ENCODE measurements at places on chromosomes 4 and X.

- DNase-seq = peak; percentile 13
Observed at GRCh38 chr4:122652379-122652778, 31.5 kb upstream of the IL21 start.

DNA sequence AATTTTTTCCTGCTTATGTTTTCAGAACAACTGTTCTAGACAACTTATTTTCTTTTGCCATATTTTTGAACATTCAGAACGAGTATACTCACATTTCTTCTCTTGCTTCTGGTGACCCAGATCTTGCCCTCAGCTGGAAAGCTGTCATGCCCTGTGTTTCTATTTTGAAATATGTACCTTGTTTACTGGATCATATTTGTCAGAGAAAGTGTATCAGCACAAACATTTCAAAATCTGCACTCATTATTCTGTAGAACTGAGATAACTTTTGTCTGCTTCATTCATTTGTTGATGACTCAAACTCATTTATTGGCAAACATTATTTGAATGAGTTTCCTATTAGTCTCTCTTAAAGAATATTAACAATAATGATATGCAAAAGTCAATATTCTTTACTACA, 46.2 kb upstream of the FAM9A start:
- DNase-seq = no peak

- no peak for DNase-seq
Observed at GRCh38 chr4:183182873-183183725, 84.0 kb downstream of the WWC2 start.

DNA sequence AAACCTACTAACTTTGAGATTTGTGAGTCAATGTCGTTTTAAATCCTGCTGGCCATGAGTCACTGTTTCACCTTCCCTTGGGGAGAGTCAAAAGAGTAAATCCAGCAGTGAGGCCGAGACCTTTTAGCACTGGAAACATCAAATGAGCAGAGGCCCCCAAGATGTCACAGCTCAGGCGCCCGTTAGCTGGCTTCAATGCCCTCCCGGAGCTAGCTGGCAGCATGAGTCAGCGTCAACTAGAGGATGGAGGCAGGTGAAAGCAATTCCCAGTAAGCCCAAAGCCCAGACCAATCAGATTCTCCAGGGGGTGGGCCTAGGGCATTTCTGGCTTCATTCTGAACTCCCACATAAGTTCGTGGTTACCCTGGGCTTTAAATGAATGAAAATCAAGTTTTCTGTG, 170.9 kb downstream of the CLCN4 start:
- no peak for DNase-seq

- DNase-seq = no peak
Observed at GRCh38 chr4:163932504-163932903, 438.0 kb downstream of the TMA16 start.

- no peak for DNase-seq
Observed at GRCh38 chrX:24928114-24928513, 87.7 kb downstream of the ARX start.

GRCh38 chr4:336099-336892, 1.3 kb upstream of the ZNF141 start:
- DNase-seq = no peak

- no peak for DNase-seq
Observed at GRCh38 chrX:40105835-40106675, 8.3 kb upstream of the BCOR start.

GRCh38 chrX:38879631-38880220, 78.5 kb downstream of the MID1IP1 start:
- DNase-seq = no peak

DNA sequence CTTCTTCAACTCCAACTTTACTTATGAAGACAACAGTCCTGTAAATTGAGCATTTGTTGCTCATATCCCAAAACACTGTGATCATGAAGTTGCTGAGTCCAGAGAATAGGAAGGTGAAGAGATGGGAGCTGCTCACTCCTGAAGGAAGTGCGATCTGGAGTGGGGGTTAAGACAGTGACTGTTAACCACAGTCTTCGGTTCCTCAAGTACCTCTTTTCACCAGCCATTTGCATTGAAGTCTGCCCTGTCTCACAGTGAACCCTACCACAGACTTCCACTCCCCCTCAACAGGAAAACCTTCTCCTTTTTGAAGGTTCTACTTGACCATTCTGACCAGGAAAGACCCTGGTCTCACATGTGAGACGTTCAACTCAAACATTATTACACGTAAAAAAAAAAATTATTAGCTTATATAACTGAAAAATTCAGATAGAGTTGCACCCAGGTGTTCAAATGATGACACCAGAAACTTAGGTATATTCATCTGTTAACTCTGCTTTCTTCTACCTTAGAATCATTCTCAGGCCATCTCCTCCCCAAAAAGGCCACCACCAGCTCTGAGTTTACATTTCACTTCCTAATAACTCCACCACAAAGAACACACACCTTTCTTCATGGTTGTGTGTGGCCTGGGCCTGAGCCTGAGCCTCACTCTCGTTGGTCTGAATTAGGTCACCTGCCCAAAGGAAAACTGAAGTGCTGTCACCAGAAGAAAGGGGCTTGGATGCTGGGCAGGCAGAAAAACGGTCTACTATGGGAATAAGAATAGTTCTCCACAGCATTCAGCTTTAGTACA, 199.2 kb downstream of the DCTD start:
- DNase-seq = no peak

- no peak for DNase-seq
Observed at GRCh38 chrX:37676811-37677210, 8.8 kb upstream of the XK start.

GRCh38 chrX:136380010-136380769, 79.4 kb downstream of the ADGRG4 start:
- DNase-seq = no peak

- DNase-seq = no peak
Observed at GRCh38 chr4:121270389-121270788, 106.3 kb upstream of the TNIP3 start.
